ENCODE measurements at places on chromosomes 7 and 10.

GRCh38 chr7:129902788-129903422, 49.9 kb downstream of the UBE2H start:
- no peak overlapping the region for H3K4me3 ChIP-seq
- H3K27me3 ChIP-seq: no peaks in the 10 kb centered on the region
- DNase-seq: peak; percentile 24
- no peaks in the 10 kb centered on the region for H3K4me1 ChIP-seq

- no peaks in the 10 kb centered on the region for H3K36me3 ChIP-seq
- no peak overlapping the region for H3K27ac ChIP-seq
- H3K27me3 ChIP-seq: peaks cover 2% of the 10 kb centered on the region
- peak; percentile 87 for DNase-seq
- H3K4me3 ChIP-seq: no peak overlapping the region
- H3K4me1 ChIP-seq: peaks cover 16% of the 10 kb centered on the region
Observed at GRCh38 chr10:114308531-114309363, 69.7 kb downstream of the VWA2 start.

DNA sequence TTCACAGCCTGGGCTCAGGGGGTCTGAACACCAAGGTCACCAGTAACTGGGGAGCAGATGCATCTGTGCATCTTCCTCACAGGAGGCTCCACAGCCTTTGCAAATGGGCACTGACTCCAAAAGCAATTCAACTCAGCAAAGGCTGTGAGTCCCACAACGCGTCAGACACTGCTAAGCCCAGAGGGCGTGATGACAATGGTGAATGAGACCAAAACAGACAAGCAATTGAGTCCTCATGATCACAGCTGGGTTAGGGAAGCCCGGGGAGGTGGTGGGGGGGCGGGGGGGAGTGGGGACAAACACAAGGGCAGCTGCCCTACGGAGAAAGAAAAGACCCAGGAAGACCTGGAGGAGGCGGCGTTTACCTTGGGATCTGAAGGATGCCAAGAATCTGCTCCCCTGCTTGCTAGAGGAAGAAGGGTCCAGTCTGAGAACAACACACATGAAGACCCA, 61.6 kb upstream of the RNF32 start:
- no peak for DNase-seq
- no peaks in the 10 kb centered on the region for H3K4me1 ChIP-seq
- H3K36me3 ChIP-seq: no peaks in the 10 kb centered on the region
- H3K4me3 ChIP-seq: no peak overlapping the region

GRCh38 chr10:76301211-76301610, 869.8 kb downstream of the LRMDA start:
- H3K4me3 ChIP-seq: no peak overlapping the region
- peaks cover 5% of the 10 kb centered on the region for H3K4me1 ChIP-seq
- no peak overlapping the region for H3K27ac ChIP-seq
- no peaks in the 10 kb centered on the region for H3K27me3 ChIP-seq
- H3K36me3 ChIP-seq: no peaks in the 10 kb centered on the region

- H3K36me3 ChIP-seq: no peaks in the 10 kb centered on the region
- H3K27ac ChIP-seq: no peak overlapping the region
- DNase-seq: no peak
- H3K27me3 ChIP-seq: no peaks in the 10 kb centered on the region
Observed at GRCh38 chr10:84822931-84823630, 494.7 kb downstream of the CCSER2 start.
